Stimulated activated naive B cell treated with anti-CD40 and anti-IgM and Interleukin-4, amounts not matched to agents 10 μg/mL and 1 μg/mL and 100 μg/mL, for 72 hours (primary cell): ENCODE measurements at places on chromosomes 2 and 18.

DNA sequence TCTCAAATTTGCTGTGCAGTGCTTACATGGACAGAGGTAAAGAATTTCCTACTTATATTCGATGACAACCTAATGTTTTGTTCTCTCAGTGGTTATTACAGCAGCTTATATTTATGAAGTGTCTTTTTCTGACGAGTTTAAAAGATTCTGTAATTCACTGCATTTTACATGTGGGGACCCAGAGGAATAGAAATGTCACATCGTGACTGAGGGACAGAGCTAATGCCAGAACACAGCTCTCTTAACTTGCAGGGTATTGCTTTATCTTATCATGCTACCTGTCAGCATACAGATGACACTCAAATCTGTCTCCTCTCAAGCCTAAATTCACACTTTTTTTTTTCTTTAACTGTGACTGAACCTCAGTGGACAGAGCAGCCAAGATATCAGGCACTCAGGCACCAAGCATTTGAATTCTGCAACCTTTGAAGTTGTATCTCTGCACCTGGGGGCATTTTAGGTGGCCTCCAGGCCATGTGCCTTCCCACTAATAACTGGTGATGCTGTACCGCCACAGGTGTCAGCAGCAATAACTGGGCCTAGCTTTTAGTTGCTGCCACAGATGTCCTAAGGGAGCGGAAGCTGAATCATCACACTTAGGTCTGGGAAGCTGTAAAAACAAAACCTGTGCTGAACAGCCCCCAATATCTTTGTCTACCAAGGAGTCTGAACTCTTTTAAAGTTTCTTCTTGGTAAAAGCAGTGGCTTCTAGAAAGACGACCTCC, 315.8 kb upstream of the NRP2 start:
- no peak overlapping the region for H3K27ac ChIP-seq
- peaks cover 4% of the 10 kb centered on the region for H3K27me3 ChIP-seq
- DNase-seq = no peak
- no peaks in the 10 kb centered on the region for H3K4me1 ChIP-seq
- H3K4me3 ChIP-seq = no peak overlapping the region

- no peak for DNase-seq
- no peaks in the 10 kb centered on the region for H3K36me3 ChIP-seq
- no peak overlapping the region for H3K27ac ChIP-seq
- H3K4me3 ChIP-seq = no peak overlapping the region
- no peaks in the 10 kb centered on the region for H3K4me1 ChIP-seq
- H3K27me3 ChIP-seq = no peaks in the 10 kb centered on the region
Observed at GRCh38 chr18:78689606-78690005, 290.0 kb upstream of the SALL3 start.

- H3K36me3 ChIP-seq = no peaks in the 10 kb centered on the region
- no peaks in the 10 kb centered on the region for H3K4me1 ChIP-seq
- no peaks in the 10 kb centered on the region for H3K27me3 ChIP-seq
- H3K4me3 ChIP-seq = no peak overlapping the region
Observed at GRCh38 chr18:39675368-39675767, 2109.8 kb upstream of the CELF4 start.

- peaks cover 48% of the 10 kb centered on the region for H3K4me1 ChIP-seq
- no peak for DNase-seq
- peak overlapping the region; percentile 7 for H3K27ac ChIP-seq
- H3K36me3 ChIP-seq = no peaks in the 10 kb centered on the region
Observed at GRCh38 chr2:62302631-62303435, 106.9 kb downstream of the B3GNT2 start.

GRCh38 chr2:65932571-65932970, 500.2 kb upstream of the SPRED2 start:
- no peaks in the 10 kb centered on the region for H3K4me1 ChIP-seq
- H3K27ac ChIP-seq = no peak overlapping the region
- DNase-seq = no peak
- H3K27me3 ChIP-seq = peaks cover 22% of the 10 kb centered on the region

GRCh38 chr2:73925853-73926492, 707 bp upstream of the DGUOK start:
- H3K4me3 ChIP-seq = peak overlapping the region; percentile 61
- peak overlapping the region; percentile 91 for H3K27ac ChIP-seq
- H3K27me3 ChIP-seq = no peaks in the 10 kb centered on the region
- peaks cover 34% of the 10 kb centered on the region for H3K4me1 ChIP-seq
- peaks cover 32% of the 10 kb centered on the region for H3K36me3 ChIP-seq

GRCh38 chr2:190336420-190336819, 7.0 kb upstream of the INPP1 start:
- H3K36me3 ChIP-seq = no peaks in the 10 kb centered on the region
- H3K27ac ChIP-seq = no peak overlapping the region
- DNase-seq = no peak
- H3K4me3 ChIP-seq = no peak overlapping the region
- H3K27me3 ChIP-seq = no peaks in the 10 kb centered on the region

GRCh38 chr2:197265924-197266323, 44.7 kb downstream of the ANKRD44 start:
- H3K27ac ChIP-seq = peak overlapping the region; percentile 70
- DNase-seq = no peak
- H3K4me3 ChIP-seq = no peak overlapping the region
- no peaks in the 10 kb centered on the region for H3K27me3 ChIP-seq
- H3K36me3 ChIP-seq = peaks cover 6% of the 10 kb centered on the region
- H3K4me1 ChIP-seq = peaks cover 57% of the 10 kb centered on the region

GRCh38 chr18:76588601-76589226, 93.7 kb upstream of the ZNF516 start:
- DNase-seq = no peak
- H3K4me3 ChIP-seq = peak overlapping the region; percentile 62
- no peaks in the 10 kb centered on the region for H3K36me3 ChIP-seq
- peaks cover 27% of the 10 kb centered on the region for H3K27me3 ChIP-seq
- H3K4me1 ChIP-seq = peaks cover 11% of the 10 kb centered on the region

DNA sequence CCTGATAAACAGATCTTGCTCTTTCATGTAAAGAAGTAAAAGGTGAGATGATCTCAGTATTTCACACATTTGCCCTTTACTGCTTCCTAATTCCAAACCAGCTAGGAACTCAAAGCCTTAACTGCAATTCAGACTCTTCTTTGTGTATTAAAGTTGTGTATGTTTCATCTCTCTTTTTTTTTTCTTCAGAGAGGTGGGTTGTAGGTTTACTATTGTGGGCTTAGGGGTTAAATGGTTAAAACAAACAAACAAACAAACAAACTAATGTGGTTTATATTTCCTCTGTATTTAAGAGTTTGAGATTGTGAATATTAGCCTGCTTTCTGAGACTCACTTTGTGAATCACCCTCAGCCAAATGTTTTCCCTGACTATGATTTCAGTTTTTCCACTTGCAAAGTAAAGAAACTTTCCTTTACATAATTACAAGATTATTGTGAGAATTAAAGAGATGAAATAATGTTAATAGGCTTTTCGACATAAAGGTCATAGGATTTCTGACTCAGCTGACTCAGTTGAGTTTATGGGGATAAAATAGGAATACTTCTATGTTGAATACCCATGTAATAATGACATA, 2.8 kb downstream of the GULP1 start:
- DNase-seq = no peak
- peaks cover 16% of the 10 kb centered on the region for H3K4me1 ChIP-seq
- no peak overlapping the region for H3K27ac ChIP-seq
- peaks cover 29% of the 10 kb centered on the region for H3K27me3 ChIP-seq

DNA sequence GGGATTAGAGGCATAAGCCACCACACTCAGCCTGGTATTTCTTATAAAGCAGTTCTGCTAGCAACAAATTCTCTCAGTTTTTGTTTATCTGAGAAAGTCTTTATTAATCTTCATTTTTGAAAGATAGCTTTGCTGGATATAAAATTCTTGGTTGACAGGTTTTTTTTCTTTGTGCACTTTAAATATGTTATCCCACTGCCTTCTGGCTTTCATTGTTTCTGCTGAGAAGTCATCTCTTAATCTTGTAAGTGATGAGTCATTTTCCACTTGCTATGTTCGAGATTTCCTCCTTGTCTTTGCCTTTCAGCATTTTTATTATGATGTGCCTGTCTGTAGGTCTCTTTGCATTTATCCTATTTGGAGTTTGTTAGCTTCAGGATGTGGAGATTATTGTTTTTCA, 5.9 kb upstream of the ELAC1 start:
- H3K36me3 ChIP-seq = peaks cover 14% of the 10 kb centered on the region
- H3K27me3 ChIP-seq = peaks cover 8% of the 10 kb centered on the region
- H3K27ac ChIP-seq = no peak overlapping the region
- no peaks in the 10 kb centered on the region for H3K4me1 ChIP-seq
- DNase-seq = no peak
- H3K4me3 ChIP-seq = no peak overlapping the region

DNA sequence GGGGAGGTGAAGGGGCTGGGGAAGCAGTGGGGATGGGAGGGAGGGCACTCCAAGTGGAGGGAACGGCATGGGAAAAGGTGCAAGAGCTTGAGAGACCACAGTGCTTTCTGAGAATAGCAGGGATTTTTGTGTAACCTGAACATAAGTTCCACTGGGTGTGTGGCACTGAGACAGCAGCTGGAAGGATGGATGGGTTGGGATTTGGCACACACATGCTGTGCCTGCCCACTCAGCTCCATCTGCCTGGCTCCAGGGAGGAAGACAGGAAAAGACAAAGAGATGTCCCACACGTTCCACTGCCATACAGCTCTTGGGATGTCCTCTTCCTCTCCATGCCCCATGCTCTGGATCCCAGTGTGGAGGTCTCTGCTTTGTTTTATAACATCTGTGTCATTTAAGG, 114.1 kb upstream of the TEX51 start:
- no peak overlapping the region for H3K27ac ChIP-seq
- no peak for DNase-seq
- no peaks in the 10 kb centered on the region for H3K4me1 ChIP-seq
- no peaks in the 10 kb centered on the region for H3K36me3 ChIP-seq
- peaks cover 23% of the 10 kb centered on the region for H3K27me3 ChIP-seq
- H3K4me3 ChIP-seq = no peak overlapping the region

DNA sequence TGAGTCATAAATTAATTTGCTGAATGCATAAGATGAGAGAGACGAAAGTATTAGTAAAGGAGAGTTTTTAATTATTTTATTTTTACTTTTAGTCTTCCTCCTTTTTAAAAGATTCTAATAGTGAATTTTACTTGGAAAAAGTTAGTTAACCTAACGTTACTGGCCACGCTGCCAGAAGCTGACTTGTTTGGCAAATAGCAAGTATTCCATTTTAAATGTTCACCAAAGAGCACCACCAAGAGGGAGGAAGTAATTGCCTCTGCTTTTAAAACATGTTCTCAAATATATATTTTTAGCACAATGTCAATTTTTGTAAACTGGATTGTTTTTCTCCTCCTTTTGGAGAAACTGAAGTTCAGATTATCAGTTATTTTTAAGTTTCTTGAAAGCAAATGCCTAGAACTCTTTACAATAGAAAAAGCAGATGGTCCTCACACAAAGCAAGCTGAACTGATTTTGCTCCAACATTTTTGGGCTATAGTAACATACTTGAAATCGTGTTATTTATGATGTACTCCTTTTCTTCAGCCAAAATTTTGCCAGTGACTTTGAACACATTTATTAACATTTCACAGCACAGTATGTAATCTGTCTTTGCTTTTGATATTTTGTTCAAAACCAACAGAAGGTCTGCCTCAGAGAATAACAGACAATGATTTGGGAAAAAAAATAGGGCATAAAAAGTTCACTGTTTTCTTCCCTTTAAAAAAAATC, 1311.0 kb upstream of the FAM98A start:
- H3K4me3 ChIP-seq = no peak overlapping the region
- no peaks in the 10 kb centered on the region for H3K36me3 ChIP-seq
- no peak overlapping the region for H3K27ac ChIP-seq
- no peaks in the 10 kb centered on the region for H3K27me3 ChIP-seq

GRCh38 chr18:48714873-48715272, 176.0 kb downstream of the CTIF start:
- H3K27me3 ChIP-seq = no peaks in the 10 kb centered on the region
- peaks cover 15% of the 10 kb centered on the region for H3K36me3 ChIP-seq

- H3K4me3 ChIP-seq = no peak overlapping the region
- DNase-seq = no peak
- peaks cover 23% of the 10 kb centered on the region for H3K27me3 ChIP-seq
- no peak overlapping the region for H3K27ac ChIP-seq
- H3K4me1 ChIP-seq = no peaks in the 10 kb centered on the region
Observed at GRCh38 chr2:239588451-239589269, 187.8 kb upstream of the HDAC4 start.

DNA sequence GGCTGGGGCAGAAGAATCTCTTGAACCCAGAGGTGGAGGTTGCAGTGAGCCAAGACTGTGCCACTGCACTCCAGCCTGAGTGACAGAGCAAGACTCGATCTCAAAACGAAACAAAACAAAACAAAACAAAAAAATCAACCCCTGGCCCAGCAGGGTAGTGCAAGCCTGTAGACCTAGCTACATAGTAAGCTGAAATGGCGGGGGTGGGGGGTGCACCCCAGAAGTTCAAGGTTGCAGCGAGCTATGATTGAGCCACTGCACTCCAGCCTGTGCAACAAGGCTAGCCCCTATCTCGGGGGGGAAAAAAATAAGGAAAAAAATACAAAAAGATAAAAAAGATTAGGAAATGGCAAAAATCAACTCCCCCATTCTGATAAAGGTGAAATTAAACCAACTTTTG, 6.4 kb downstream of the ATL2 start:
- no peaks in the 10 kb centered on the region for H3K27me3 ChIP-seq
- peaks cover 13% of the 10 kb centered on the region for H3K4me1 ChIP-seq

DNA sequence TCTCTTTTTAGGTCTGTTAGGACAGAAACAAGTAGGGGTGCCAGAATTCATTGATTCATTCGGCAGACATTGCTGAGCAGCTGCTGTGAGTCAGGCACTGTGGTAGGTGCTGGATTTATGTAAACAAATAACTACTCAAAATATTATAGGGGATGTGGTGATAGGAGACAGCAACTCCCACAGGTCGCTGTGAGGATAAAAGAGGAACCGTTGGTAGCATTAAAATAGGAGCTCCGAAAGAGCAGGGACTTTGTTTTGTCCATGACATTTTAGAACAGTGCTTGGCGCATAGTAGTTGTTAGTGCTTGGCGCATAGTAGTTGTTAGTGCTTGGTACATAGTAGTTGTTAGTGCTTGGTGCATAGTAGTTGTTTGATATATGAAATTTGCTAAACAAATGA, 29.2 kb downstream of the ATP6V1C2 start:
- H3K27me3 ChIP-seq = no peaks in the 10 kb centered on the region
- DNase-seq = no peak

- H3K27me3 ChIP-seq = no peaks in the 10 kb centered on the region
- peak overlapping the region; percentile 96 for H3K27ac ChIP-seq
- peak overlapping the region; percentile 95 for H3K4me3 ChIP-seq
- peaks cover 18% of the 10 kb centered on the region for H3K36me3 ChIP-seq
Observed at GRCh38 chr18:51195086-51195450, 2.4 kb downstream of the MEX3C start.

DNA sequence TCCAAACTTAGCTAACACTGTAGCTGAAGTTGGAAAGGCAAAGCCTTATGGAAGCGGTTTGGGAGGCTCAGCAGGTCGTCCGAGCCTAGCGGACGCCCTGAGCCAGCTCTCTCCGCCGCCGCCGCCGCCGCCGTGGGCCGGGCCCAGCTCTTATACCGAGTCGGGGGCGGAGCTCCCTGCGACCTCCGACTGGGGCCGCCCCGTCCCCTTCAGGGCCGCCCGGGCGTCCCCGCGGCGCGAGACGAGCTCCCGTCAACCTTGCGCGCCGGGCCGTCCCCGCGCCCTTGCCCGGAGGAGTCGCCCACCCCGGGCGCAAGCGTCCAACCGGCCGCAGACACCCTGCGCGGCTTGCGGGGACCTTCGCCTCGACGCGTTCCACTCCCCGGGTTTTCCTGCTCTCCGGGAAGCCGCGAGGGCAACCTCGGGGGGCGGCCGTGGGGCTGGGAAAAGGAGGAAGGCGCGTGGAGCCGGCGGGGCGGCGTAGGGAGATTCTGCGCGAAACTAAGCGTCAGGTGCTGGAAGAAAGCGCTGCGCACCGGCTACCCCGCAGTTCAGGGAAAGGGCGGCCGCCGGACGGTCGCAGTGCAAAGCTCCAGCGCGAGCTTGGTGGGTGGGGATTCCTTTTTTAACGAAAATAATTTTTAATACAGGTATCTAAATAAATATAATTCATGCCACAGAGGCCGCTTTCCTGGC, at the start of gene SLC40A1:
Gene SLC40A1, minus strand, starts transcription at position 129 of the 696 bp plus-strand sequence. CDS start 326 bp downstream, outside the sequence.
- H3K27ac ChIP-seq = no peak within 1 kb of the TSS
- DNase-seq = peak; percentile 23
- peaks cover 46% of the 10 kb centered on the region for H3K27me3 ChIP-seq
- H3K4me1 ChIP-seq = peaks cover 16% of the 10 kb centered on the region
- H3K4me3 ChIP-seq = peak within 1 kb of the TSS; percentile 78
